Hematopoietic multipotent progenitor cell treated with erythropoietin and hydrocortisone succinate and interleukin-3 and kit ligand, for 6 days (in vitro differentiated cells): ENCODE measurements at places on chromosomes 5 and 9.
A peak's percentile ranks its signal among the peaks of the same experiment; 100 is the strongest.

DNA sequence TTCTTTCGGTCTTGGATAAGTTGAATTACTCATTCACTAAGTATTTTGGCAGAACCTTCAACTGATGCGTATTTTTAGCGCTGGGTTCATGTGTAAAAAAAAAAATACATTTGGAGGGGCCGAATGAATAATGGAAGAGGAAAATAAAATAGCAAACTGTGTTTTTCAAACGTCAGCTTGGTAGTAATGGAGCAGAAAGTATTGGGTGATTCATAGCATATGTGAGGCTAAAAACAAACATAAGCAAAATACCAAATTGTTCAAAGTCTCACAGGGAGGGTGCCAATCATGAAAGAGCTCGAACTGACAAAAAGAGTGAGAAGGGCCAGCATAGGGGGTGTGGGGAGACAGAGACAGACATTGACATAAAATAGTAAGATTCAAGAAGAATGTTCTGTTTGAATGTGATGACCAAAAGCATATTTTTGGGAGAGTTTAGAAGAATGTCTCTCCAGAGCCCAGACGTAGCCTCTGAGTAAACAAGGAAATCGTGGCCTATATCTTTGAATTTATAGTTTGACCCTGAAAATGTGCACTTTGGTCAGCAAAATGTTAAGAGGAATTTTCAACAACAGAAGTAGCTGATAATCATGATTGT is 174.9 kb upstream of the HMHB1 start:
- DNase-seq, result no peak

DNA sequence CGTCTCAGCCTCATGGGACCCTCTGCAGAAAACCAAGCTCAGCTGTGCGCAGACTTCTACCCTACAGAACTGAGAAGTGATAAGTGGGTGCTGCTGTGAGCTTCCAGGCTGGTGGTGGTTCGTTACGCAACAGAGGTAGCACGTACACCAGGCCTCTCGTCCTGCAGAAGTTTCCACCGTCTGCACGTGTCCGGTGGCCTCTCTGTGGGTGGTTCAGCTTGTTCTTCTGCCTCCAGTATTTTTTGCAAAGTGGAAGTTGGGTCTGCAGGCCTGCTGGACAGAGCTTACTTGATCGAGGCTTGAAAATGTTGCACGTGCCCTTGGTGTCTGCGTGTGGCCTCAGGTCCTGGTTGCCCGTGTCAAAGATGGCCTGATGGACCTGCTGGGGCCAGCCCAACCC is 27.5 kb downstream of the KCNT1 start:
- DNase-seq, result no peak

GRCh38 chr9:78035383-78035993 is 3.9 kb upstream of the GNAQ start:
- DNase-seq, result peak; percentile 94

GRCh38 chr9:110619831-110620230 is 40.3 kb upstream of the SVEP1 start:
- no peak for DNase-seq

DNA sequence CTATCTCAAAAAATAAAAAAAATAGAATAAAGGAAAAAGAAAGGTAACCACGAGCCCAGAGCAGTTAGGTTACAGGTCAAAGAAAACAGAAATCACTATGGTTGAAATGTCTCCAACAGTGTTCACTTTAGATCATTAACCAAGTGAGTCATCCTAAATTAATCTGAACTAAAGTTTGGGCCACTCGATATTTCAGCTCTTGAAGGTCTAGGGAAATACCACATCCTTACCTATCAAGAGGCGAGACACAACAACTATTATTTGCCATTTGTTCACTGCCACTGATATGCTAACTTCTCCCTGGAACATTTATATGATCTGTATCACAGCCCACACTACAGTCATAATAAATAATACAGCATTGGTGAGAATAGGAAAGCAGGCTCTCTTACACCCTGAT is 111.3 kb upstream of the NR5A1 start:
- DNase-seq, result no peak

DNA sequence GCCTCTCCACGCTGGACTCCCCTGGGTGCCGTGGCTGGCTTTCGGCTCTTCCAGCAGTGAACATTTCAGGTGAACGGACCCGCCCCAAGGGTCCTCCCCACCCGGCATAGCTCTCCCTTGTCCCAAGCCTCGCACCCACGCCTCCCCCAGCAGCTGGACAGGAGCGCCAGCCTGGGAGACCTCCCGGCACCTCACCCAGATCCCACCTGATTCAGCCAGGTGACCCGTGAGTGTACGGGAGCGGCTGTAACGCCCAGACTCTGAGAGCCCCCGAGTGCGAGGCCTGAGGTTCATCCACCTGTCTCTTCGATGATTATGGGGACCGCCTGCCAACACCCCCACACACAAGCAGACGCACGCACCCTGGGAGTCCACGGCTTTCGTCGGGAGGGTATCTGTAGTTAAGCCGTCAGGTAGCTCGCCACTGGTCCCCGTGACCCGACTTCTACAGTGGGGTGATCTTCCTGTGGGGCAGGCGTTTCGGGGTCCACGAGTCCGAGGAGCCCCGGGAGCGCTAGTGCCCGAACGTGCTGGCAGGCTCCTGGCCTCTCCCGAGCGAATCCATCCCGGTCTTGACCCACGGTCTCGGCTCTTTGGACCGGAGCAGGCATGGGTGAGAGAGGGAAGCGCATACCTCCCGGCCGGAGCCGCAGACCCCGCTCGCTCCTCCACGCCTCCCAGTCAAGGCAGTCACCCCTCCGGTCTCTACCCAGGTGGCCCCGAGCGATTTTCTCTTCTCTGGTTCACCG is 14.9 kb downstream of the TRIM7 start:
- no peak for DNase-seq

DNA sequence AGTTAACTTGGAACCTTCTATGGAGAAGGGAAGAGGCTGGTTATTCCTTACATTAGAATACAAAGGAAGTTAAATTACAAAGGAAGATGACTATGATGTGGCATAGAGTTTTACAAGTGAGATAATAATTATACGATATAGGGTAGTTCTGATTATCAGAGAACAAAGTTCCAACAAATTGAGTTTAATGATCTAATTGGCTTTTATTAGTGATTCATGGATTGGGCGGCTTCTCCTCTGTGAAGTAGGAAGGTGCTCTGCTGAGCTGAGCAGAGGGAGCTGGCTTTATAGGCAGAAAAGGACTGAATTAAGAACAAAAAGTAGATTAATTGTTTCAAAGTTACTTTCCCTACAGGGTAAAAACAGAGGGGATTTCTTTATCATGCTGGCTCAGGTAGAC is 49.7 kb downstream of the PARP8 start:
- DNase-seq, result no peak

DNA sequence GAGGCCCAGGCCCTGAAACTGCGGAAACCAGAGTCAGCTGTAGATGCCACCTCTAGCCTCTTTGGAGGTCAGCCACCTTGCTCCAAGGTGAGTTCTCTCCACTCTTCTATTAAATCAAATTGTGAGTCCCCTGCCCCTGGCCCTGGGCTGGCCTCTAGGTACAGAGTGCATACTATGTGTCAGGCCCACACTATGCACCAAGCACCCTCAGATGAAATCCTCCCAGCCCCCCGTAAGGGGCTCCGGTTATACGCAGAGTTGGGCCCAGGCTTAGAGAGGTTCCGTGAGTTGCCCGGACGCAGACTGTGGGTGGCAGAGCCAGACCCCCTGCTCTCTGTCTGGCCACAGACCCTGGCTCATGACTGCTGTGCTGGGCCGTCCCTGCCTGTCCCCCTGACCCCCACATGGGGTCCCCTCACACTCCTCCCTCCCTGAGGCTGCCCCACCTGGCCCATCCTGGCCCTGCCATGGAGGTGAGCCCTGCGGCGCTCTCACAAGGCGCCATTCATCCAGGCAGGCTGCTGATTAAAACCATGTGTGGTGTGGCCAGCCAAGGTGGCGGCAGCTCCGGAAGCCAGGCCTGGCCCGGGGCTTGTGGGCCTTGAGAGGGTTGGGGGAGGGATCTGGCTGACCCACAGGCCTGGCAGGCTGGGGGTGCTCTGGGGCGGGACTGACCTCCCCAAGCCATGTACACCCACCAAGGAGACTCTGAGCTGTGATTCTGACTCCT is 65.5 kb upstream of the SYNPO start:
- DNase-seq, result no peak

- no peak for DNase-seq
These were observed 206.9 kb downstream of the COX7C start for GRCh38 chr5:86824637-86825036.

GRCh38 chr9:116941266-116941665 is 254.2 kb downstream of the TRIM32 start:
- DNase-seq, result no peak

DNA sequence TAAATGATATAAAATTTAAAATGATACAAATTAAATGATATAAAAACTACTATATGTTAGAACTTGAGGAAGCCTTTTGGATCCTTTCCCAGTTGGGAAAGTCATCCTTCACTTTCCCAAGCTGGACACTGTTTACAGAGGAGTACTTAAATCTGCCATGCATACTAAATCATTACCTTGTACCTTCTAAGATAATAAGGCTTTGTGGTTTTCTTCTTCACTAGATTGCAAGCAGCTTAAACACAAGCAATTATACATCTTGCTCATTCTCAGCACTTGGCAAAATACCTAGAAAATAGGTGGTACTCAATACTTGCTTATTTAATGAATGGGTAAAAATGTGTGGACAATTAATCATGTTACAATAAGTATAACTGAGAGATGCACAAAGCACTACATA is 666.8 kb downstream of the PTPRD start:
- no peak for DNase-seq

GRCh38 chr5:78808380-78808779 is 159.8 kb upstream of the LHFPL2 start:
- no peak for DNase-seq

DNA sequence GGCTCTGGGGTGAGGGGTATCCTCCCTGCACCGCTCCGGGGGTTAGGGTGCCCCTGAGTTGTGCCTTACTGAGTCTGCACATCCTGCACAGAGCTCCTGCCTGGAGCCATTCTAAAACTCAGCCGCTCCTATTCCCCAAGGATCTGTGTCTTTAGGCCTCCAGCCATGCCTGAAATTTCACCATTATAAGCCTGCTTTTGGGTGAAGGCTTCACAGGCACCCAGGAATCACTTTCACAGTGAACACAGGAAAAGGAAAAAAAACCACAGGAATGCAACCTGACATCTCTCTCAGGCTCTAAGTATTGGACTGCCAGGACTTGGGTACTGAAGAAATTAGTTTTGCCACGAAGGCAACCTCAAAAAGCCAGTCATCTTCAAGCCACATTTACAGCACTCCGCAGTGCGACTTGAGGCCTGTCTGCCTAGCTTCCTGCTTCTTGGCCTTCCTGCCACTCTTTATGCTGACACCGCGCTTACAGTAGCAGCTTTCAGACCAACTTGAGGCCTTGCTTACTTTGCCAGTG is 30.9 kb downstream of the GALNT10 start:
- DNase-seq, result peak; percentile 70

- DNase-seq, result no peak
These were observed 418.1 kb downstream of the ACTL7B start for GRCh38 chr9:108437656-108438055.

DNA sequence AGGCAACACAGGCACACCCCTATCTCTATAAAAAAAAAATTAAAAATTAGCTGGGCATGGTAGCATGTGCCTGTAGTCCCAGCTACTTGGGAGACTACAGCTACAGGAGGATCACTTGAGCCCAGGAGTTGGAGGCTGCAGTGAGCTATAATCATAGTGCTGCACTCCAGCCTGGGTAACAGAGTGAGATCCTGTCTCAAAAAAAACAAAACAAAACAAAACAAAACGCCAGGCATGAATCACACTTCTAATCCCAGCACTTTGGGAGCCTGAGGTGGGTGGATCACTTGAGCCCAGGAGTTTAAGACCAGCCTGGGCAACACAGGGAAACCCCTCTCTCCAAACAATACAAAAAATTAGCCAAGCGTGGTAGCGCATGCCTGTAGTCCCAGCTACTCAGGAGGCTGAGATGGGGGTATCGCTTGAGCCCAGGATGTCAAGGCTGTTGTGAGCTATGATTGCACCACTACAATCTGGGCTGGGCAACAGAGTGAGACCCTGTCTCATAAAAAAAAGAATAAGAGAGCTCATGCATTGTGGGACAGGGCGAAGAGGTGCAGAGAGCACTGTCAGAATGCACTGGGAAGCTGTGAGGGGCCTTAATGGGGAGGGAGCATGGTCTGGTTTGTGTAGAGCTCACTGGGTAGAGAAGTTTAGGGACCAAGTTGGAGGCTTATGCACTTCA is 8.4 kb upstream of the SAP30L start:
- DNase-seq, result no peak

GRCh38 chr9:31490551-31491106 is 893.8 kb upstream of the ACO1 start:
- no peak for DNase-seq

DNA sequence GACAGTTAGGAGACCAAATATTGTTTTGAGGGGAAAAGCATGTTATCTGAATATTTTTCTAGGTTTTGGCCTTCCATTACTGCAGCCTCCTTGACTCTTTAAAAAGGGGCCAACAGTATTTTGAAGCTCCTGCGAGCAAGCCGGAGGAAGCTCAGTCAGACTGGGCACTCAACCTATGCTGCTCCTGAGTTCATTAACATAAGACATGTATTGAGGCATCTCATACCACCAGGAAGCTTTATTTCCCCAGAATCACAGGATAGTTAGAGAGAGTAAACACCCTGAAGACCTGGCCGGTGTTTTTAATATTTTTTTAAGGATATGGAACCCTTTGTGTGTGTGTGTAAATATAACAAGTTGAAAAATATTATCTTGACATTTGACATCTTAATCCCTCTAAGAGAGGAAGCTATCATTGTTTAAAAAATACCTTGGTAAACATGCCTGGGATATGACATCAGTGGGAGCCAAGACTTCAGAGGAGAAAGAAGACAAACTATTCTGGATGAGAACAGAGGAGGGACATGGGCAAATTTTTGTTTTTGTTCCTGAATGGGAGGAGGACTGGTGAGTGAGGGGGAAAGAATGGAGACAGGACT is 139.3 kb upstream of the SLIT3 start:
- no peak for DNase-seq

DNA sequence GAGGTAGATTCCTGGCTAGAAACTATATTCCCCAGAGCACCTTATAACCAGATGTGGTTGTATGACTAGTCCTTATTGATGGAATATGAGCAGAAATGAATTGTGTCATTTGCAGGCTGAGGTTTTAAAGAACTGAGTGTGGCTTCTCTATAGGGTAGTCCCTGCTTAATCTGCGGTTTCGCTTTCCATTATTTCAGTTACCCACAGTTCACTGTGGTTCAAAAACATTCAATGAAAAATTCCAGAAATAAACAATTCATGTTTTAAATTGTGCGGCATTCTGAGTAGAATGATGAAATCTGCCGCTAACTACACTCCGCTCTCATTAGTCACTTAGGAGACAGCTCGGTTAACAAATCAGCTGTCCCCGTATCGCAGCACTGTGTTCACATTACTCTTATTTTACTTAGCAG is 65.1 kb downstream of the ANKRD55 start:
- DNase-seq, result no peak

DNA sequence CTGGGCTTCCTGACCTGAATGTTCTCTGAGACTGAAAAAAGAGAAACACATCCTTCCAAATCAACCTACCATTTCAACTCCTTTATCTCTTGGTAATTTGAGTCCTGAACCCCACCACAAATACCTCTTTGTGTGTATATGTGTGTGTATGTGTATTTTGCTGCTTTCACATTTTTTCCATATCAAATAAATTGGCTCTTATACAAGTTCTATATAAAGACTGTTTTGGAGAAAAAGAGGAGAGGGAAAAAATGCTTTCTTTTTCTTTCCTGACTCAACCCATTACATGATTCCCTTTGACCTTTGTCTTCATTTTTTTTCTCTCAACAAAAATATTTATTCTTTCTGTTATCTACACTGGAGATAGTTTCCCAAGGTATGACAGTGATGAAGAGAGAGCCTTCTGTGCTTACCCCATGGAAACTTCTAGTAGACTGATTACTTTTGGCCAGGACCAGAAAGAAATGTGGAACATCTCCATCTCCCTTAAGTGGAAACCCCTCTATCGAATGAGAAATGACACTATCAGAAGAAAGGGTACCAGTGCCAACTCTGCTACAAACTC is 85.3 kb downstream of the PAPPA start:
- no peak for DNase-seq
